Epithelial cell of umbilical artery (primary cell): ENCODE measurements at places on chromosomes 3 and 15. TPM values are rescaled to one million over a fixed set of nuclear protein-coding genes. Genes with fewer than 3 reads are reported as not detected.

Gene BFSP2
- total RNA-seq = not detected in 2 replicates

Gene ATP8B4
- total RNA-seq = under 0.01 TPM in 1 of 2 replicates, not detected in the other

Gene MYO5C
- 2.9 and 11.9 TPM in 2 replicates for total RNA-seq

Gene ATP10A
- not detected in 2 replicates for total RNA-seq

Gene LRRIQ4
- total RNA-seq = not detected in 2 replicates

Gene RARRES1
- total RNA-seq = 1.1 and 27.3 TPM in 2 replicates

Gene PLA2G4D
- total RNA-seq = not detected in 2 replicates

Gene NEK4
- total RNA-seq = 13.3 and 22.6 TPM in 2 replicates

Gene AAGAB
- total RNA-seq = 57.5 and 67.3 TPM in 2 replicates

Gene ITGA11
- total RNA-seq = under 0.01 and 0.76 TPM in 2 replicates
